Stimulated activated CD8-positive, alpha-beta memory T cell treated with anti-CD3 and anti-CD28 coated beads, Interleukin-15, amount 100 ng/mL, for 4 hours (primary cell): ENCODE measurements at places on chromosomes 1 and 21.

DNA sequence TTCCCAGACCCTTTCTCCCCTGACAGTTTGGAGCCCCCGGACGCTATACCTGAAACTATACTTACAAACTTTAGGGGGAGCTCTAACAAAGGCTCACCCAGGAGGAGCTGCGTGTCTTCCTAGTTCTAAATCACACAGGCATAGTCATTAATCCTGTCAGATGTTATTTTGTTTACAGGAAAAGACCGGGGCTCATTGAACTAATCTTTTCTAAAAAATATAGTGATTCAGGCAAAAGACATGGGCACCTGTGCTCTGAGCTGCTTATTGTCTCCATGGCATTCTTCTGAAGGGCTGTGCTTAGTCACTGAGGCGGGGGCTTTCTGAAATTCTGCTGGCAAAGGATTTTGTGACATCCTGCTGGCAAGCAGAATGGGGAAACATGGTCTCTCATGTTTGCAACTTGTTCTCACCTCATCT, 1577.0 kb downstream of the NCAM2 start:
- no peak for DNase-seq

GRCh38 chr1:212062832-212063438, 27.4 kb downstream of the DTL start:
- no peak for DNase-seq

- no peak for DNase-seq
Observed at GRCh38 chr1:234862944-234863515, 253.1 kb upstream of the IRF2BP2 start.

DNA sequence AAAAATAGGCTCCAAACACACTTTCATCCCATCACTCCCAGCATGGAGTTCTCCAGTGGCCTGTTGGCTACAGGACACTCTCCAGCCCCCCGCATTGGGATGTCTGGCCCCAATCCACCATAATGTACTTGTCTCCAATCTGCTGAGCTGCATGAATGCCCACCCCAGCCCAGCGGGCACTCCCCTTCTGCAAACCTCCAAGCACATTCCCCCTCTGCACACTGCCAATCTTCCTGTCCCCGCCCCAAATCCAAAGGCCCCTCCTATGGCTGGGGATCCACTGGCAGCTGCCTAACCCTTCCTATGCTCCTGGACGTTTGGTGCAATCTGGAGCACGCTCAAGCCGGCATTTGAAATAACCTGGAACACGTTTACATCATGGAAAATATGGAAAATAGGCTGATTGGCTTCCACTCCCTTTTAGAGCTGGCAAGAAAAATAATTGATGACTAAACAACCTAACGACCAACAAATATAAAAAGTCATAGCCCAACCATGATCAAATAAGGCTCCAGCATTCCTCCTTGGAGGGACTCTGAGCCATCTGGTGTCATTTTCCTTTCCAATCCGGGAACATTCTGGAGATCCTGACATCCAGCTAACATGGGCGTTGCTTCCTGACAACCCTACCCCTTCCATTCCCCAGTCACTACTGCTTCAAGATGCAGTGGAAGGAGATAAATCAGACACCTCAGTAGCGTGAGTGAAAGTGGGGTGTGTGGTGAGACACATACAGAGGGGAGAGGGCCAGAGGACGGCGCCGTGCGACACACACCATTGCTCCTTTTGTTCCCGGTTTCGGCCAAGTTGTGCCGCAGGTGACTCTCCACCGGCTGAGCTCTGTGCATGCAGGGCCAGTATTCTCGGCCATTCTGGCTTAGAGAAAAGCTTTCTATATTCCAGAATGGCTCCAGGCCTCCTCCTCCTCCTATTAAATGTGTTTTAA, 41.6 kb downstream of the PDE9A start:
- DNase-seq: no peak

DNA sequence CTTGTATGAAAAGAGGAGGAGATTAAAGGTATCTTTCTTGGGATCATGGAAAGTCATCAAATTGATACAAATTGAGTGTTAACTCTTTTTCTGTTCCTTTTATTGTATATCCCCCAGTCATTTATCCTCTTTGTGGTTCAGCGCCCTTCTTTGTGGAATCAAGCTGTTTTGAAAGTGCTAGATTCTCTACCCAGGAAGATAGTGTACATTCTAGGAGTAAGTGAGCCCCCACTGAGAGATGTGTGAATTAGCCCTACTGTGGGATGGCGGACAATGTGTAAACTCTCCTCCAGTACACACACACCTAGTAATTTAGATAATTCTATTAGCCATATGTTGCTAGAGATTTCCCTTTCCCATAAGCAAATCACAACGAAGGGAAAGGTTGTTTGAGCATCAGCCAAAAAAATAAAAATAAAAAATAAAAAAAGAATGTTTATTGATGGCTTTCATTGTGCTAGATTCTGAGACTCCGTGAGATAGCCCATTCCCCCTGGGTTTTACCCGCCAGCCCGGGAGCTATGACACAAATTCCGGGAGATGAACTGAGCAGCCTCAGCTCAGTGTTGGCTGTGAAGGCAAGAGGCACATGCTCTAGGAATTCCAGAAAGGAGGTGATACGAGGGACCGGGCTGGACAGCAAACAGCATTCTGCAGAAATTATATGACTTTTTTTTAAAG, 378.4 kb upstream of the RUNX1 start:
- no peak for DNase-seq
